ENCODE measurements at places on chromosomes 7 and 10.

GRCh38 chr7:123170333-123171246 lies 29.2 kb downstream of the SLC13A1 start:
- DNase-seq = no peak

DNA sequence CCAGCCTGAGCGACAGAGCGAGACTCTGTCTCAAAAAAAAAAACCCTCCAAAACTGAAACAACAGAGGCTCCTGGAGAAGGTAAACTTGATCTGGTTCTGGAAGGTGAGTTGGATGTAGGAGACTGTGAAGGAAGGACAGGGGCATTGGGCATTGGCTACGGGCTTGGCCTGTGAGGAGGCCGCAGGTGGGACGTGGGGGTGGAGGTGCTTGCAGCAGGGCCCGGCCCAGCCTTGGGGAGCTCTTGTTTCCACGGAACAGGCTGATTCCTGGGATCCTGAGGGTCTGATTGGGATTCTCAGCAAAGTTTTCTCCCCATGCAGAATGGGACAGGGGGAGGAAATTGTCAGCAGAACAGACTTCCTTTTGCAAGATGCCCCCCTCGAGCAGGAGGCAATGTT lies 30.6 kb downstream of the IL15RA start:
- DNase-seq = no peak

GRCh38 chr10:108545921-108546320 lies 1377.4 kb downstream of the XPNPEP1 start:
- no peak for DNase-seq

DNA sequence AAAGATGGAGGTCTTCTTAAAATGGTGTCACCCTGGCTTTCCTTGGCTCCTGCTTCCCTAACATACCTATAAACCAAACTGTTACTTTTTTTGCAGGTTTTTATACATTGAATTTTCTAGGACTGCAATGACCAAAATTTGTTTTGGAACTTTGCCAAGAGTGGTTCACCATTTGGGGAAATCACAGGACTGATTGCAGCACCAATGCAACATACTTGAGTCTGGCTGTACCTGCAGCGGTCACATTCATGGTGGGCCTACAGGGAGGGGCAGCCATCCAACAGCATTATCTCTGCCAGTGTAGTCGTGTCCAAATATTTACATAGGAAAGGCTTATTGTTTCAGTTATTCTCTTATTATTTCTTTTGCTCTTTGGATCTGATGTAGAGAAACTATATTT lies 69.0 kb downstream of the HACD1 start:
- no peak for DNase-seq

DNA sequence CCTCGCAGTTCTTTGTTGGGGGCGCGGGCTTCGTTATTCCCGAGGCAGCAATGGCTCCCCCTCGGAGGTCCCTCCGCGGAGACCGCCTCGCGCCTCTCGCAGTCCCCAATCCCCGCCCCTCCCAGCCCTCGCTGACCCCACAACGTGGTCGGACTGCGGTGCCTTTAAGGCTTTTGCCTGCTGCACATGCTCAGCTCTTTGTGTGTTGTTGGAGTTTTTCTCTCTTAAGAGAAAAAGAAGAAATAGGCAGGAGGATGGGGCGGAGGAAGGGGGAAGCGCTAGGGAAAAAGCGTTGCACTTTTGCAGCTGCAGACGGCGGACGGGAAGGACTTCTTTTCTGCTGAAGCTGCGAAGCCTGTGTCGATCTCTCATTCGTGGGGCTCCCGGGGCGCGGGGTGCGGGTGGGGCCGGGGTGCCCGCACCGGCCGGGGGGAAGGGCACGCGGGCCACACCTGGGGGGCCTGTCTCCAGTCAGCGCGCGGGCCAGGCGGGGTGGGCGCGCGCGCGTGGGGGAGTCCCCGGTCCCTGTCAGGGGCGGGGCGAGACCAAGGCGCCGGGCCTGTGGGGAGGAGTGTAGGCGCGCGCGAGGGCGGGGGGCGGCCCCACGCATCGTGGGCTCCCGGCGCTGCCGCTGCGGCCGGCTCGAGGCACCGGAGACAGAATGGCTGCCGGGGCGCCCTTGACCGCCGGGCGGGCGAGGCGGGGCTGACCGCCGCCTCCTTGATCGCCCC lies 445 bp upstream of the ATRNL1 start:
- peak; percentile 24 for DNase-seq

GRCh38 chr10:42755028-42755451 lies 27.6 kb upstream of the BMS1 start:
- DNase-seq = no peak

- DNase-seq = no peak
Measured at GRCh38 chr10:81866753-81867152, 8.2 kb upstream of the NRG3 start.

DNA sequence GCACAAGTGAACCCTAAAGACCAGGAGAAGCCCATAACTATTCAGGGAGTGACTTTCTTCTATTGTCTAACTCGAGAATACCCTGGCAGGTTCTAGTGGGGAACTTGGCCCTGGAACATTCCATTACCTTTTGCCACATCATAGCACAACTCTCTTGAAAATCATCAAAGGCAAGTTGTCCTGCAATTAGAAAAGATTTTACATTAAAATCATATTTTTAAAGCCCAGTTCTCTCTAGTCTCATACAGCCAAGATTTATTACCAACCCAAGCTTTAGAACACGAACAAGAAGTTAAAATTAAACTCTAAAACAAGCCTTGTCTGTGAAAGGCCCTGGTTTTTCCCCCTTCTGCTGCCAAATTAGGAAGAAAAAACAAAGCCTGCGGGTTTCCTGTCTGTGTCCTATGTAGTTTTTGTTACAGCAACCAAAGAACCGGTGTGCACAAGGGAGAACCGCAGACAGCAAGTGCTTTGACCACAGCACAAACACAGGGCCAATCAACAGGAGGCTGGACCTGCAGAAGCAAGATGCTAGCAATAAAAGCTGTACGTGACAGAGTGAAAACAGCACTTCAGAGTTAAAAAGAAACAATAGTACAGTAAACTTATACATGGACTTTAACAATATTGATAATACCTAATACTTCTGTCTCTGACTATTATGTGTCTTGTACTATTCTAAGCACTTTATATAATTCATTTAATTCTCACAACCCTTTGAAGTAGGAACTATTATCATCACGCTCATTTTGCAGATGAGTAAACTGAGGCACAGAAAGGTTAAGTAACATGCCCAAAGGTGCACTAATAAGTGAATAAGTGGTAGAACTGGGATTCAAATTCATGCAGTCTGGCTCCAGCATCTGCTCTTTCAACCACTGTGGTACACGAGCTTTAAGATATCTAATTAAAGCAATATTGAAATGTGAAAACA lies 65.8 kb downstream of the STK17A start:
- DNase-seq = peak; percentile 77

DNA sequence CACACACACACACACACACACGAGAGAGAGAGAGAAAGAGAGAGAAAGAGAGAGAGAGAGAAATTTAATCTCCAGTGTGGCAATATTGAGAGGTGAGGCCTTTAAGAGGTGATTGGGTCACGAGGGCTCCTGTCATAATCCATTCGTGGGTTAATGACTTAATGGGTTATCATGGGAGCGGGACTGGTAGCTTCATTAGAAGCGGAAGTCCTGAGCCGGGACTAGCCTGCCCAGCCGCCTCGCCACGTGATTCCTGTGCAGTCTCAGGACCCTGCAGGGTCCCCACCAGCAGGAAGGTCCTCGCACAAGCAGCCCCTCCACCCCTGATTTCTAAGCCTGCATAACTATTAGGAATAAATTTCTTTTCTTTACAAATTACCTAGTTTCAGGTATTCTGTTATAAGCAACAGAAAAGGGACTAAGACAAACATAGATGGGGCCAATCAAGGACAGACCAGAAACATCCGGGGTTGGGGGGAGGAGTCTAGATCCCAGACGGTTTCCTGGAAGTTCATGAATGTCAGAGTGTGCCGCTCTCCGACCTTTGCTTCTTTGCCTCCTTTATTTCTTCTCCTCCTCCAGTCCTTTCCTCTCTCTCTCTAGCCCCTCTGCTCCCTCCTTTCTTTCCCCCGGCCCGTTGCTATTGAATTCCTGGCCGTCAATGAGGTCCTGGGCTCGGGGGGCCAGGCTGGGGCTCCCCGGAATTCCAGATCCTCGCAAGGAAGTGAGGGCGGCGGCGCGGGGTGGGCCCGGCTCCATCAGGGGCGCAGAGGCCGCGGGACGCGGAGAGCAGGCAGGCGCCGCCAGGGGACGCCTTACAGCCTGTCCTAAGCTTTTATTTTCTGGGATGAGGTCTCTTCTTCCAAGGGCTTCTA lies 146.8 kb downstream of the CYP26A1 start:
- no peak for DNase-seq

- no peak for DNase-seq
Measured at GRCh38 chr7:150570556-150571465, 3.6 kb downstream of the GIMAP4 start.

GRCh38 chr7:16433568-16434122 lies 12.3 kb upstream of the CRPPA start:
- no peak for DNase-seq

DNA sequence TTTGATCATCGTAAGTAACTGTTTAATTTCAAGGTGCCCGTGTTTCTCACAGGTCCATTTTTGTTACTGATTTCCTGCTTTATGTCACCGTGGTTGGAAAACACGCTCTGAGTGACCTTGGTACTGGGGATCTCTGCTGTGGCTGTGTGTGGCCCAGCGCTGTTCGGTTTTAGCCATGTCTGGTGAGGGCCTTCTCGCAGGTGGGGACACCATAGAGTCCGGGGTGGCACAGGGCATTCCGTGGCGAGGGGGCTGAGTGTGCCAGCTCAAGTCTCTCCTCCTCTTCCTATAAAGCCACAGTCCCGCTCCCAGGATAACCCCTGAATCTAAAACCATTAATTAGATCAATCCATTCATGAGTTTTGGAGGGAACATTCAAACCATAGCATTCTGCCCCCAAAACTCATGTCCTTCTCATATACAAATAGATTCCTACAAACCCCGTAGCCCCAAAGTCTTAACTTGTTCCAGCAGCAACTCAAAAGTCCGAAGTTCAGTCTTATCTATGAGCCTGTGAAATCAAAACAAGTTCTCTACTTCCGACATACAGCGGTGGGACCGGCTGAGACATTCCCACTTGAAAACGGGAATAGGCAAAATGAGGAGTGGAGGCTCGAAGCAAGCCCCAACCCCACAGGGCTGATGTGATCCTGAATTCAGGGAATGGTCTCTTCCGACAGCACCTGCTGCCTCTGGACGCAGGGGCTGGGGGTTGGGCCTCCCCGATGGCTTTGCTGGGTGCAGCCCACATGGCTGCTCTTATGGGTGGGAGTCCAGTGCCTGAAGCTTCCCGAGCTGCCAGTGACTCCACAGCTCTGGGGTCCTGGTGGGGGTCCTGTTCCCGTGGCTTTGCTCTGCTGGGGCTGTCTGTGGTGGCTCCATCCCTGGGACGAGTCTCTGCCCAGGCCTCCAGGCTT lies 55.0 kb upstream of the NKX6-2 start:
- no peak for DNase-seq

DNA sequence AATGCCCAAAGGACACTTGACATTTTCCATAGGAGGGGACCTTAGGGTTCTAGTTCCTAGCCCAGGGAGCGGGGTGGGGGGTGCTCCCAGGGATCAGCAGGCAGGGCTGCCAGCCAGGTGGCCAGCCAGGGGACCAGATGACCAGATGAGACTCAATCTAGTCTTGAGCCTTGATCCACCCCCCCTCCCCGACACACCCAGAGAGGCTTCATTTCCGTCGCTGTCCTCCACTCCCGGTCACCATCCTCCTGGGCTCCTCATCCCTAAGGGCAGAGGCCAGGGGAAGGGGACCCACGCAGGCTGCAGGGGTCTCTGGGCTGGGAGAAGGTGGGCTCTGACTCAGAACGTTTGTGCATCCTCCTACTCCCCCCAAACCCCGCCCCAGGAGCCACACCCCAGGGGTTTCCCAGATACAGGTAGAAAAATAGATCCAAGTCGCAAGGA lies 1.0 kb downstream of the STX1A start:
- no peak for DNase-seq

- no peak for DNase-seq
Measured at GRCh38 chr7:20601121-20601520, 14.3 kb upstream of the ABCB5 start.

- DNase-seq = no peak
Measured at GRCh38 chr7:24138343-24138742, 145.6 kb upstream of the NPY start.

DNA sequence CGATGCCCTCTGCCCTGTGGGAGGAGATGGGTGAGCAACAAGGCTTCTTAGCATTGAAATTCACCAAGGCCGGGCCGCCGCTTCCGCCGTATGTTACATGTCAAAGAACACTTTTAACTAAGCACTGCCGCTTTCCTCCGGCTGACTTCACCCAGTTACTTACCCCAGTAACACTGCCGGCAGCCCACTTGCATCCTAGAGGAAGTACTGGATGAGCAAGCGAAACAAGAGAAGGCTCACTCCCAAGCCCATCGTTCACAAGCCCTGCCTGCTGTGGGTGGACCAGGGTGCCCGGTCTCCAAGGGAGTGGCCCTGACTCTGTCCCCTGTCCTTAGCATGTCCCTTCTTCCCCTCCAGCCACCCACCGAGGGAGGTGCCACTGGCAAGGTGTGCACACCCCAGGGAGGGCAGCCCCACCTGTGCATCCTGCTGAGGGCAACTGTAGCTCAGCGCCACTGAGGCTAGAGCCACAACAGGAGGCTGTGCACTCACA lies 73.1 kb upstream of the EBF3 start:
- DNase-seq = no peak

DNA sequence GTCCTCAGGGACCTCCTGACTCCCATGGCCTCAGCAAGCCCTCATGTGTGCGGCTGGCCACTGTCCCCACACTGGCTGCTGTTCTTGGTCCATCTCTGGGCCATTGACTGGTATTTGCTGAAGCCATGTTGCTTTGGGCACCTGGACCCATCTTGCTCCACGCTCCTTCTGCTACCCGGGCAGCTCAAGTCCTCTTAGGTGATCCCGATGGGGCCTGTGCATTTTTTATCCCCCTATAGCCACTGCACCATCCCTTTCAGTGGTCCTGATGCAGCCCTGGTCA lies 16.7 kb downstream of the RAMP3 start:
- DNase-seq = no peak

GRCh38 chr7:103445228-103446048 lies 569 bp downstream of the SLC26A5 start:
- DNase-seq = no peak

- no peak for DNase-seq
Measured at GRCh38 chr7:40888499-40888898, 753.7 kb downstream of the SUGCT start.

GRCh38 chr7:158421361-158421760 lies 166.3 kb downstream of the PTPRN2 start:
- DNase-seq = no peak

DNA sequence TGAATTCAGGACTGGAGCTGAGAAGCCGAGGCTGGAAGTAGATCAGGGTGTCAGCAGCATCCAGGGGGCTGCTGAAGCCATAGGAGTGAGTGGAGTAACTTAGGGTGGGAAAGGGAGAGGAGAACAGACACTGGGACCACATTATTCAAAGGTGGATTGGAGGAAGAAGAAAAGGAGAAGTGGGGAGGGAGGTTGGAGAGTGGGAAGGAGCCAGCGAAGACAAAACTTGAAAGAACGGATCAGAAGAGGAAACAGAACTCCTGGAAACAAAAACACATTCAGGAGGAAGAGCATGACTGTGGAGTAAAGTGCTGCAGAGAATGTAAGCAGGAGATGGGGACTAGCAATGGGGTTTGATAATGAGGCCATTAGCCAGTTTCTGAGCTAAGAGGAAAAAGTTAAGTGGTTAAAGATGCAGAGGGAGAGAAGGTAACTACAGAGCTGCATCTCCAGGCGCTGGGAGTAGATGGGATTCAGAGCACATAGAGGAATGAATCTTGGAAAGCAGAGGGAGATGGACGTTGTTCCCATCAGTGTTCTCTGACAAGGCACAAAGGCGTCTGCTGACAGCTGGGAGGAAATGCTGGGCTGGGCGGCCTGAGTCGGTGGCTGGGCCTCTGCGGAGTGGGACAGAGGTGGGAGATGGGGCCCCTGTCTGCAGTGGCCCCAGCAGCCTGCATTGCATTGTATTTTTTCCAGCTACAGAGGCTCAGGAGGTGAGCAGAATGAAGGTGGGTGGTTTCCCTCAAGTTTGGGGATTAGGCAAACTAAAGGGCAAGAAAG lies 63.1 kb upstream of the LEP start:
- no peak for DNase-seq
